ENCODE measurements at places on chromosomes 1 and 21.

GRCh38 chr1:94884507-94884906 is 42.4 kb downstream of the CNN3 start:
- DNase-seq, result no peak

DNA sequence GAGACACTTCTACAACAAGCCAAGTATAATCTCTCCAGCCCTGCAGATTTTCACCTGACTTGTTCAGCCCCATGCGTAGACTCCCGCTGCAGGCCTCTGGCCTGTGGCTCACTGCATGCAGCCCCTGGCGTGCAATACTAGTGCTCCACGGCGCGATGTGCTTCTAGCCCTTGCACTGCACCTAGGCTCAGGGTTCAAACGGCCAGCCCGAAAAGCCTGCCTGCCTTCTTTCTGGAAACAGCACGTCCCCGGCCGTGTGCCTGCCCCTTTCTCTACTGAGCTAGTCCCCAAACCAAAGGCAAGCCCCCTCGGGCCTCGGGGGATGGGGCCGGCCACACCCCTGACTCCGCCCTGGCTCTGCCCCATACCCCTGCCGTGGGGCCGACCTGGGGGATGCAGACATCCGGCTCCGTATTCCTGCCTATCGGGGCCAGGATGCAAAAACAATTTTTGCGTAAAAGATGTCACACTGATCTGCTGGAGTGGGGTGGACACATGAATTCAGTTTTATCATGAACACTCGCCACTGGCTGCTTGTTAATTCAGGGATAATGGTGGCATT is 26.3 kb upstream of the TRAPPC10 start:
- peak; percentile 77 for DNase-seq

DNA sequence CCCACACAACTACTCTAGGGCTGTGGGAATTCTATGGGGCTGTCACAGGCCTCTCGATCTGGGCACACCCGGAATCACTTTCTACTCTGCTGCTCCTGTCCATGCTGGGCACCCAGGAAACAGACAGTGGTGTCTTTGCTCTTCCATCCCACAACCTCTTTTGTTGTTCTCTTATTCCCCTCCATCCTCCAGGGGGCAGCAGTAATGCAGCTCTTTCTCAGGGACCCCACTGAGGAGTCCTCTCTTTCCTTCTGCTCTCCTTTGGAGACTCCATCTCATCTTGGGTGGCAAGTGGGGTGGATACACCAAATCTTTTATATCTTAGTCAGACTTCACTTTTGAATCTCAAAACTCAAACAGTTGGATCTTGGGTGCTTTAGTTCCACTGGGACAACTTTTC is 206.3 kb downstream of the HS2ST1 start:
- no peak for DNase-seq

DNA sequence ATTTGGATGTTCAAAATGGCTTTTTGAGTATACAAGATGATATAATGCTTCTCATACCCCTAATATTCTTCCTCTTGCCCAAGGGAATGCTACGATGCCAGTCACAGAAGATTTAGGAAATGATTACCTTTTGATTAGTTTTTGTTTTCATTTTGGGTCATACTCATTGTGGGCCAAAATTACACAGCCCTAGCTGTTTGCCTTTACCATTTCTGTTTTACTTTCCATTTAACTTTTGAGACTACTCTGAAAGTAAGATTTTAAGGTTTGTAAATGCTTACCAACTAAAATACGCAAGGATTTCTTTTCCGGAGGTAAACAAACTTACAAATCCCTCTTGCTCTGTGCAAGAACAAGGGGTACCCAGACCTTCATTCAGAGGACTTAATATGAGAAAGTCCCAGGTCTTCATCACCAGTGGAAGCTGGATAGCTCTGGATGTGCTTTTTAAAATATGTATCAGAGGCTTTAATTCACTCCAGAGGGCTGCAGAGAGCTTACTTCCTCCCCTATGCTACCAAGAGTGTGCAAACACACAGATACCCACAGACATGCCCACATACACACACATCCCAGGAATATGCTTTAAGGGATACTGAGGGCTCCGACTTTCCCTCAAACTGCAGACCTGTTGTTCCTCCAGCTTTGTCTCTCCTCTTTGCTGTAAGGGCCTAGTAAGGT is 631.4 kb downstream of the SMYD3 start:
- DNase-seq, result no peak

DNA sequence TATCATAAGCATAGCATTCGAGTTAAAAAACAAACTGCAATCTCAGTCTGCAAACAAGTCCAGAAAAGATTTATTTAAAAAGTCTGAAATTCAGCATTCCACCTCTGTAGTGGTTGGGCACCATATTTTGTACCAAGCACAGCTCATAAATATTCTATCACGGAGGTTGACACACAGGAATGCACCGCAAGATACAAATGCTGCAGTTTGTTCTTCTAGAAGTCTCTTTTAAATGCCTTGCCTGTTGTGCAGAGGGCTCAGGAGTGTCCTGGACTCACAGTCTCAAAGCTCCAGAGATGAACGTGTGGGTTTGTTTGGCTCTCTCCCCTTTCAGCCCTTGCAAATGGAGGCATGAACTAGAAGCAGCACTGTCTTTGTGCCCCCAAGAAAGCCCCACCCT is 212.4 kb upstream of the USP24 start:
- no peak for DNase-seq

GRCh38 chr1:151972542-151973248 is 21.0 kb downstream of the S100A10 start:
- peak; percentile 61 for DNase-seq

DNA sequence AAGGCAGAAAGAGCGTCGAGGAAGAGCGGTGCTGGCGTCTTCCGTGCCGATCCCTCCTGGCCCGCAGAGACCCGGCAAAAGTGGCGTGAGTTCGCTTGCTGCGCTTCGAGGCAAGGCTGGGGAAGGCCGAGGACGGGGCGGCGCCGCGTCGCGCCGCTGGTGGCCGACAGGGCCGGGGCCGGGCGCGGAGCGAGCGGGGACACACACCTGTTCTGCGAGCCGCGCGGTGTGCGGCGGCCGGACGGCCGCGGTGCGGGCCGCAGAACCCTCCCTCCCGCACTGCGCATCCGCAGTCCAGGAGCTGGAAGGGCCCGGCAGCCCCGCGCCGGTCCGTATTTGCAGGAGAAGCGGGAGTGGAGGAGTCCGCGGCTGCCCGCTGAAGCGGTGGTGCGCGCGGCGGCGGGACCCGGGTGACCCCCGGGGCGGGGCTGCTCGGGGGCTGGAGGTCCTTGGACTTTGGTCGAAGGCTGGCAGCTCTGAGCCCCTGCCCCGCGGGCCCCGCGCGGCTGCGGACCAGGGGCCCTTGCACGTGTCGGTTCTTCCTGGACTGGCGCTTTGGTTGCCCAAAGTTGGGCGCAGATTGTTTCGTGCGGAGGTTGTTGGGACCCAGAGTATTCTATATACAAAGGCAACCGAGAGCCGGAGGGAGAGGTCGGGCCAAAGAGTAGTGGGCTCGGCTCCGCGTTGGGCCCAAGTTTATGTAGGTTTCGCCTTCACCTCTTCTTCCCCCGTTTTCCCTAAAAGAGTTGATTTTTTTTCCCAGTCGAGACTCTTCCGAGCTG is 2.6 kb downstream of the RNF220 start:
- peak; percentile 49 for DNase-seq

- no peak for DNase-seq
Observed at GRCh38 chr1:56509713-56510641, 69.4 kb downstream of the PLPP3 start.

DNA sequence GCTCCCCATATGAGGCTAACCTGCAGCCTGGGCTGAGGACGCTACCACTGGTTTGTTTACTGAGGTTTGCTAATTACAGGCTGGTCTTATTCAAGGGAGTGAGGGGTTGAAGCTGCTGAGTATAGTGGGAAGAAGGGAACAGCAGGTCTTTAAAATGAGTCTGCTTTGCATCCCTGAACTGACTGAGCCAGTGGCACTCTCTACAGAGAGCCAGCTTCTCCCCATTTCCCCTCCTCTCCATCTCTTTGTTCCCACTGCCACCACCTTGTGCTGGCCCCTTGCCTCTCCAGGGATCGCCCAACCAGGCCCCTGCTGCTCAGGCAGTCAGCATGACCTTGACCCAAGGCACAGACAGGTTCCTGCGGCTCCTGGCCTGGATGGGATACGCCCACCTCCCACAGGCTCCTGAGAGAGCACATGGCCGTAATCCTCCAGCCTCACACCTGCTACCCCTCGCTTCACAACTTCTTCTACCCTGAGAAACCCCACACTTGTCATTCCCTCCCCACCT is 45.0 kb downstream of the IER5 start:
- peak; percentile 76 for DNase-seq

- no peak for DNase-seq
Observed at GRCh38 chr1:210557426-210558077, 228.8 kb downstream of the HHAT start.

DNA sequence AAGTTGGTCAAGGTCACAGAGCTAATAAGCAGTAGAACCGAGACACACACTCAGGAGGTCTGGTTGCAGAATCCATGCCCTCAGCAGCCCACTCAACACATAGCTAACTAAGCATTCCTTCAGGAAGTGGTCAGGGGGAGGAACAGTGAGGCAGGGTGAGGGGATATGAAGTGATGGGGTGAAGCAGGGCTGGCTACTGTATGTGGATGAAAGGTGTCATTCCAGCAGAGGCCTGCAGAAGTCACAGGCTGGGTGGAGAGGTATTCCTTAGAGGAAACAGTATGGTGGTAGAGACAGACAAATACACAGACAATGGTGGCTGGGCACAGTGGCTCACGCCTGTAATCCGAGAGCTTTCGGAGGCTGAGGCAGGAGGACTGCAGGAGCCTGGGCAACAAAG is 14.1 kb downstream of the TMCO4 start:
- no peak for DNase-seq

GRCh38 chr1:93813076-93813475 is 65.9 kb downstream of the DNTTIP2 start:
- DNase-seq, result no peak

- no peak for DNase-seq
Observed at GRCh38 chr1:8377271-8377981, 59.5 kb downstream of the SLC45A1 start.

Data from H9 (cell line).